Stimulated activated effector memory CD8-positive, alpha-beta T cell treated with anti-CD3 and anti-CD28 coated beads, Interleukin-12 subunit alpha, Interleukin-12 subunit beta, amount 100 ng/mL, for 72 hours (primary cell): ENCODE measurements at places on chromosomes 11 and 22.

DNA sequence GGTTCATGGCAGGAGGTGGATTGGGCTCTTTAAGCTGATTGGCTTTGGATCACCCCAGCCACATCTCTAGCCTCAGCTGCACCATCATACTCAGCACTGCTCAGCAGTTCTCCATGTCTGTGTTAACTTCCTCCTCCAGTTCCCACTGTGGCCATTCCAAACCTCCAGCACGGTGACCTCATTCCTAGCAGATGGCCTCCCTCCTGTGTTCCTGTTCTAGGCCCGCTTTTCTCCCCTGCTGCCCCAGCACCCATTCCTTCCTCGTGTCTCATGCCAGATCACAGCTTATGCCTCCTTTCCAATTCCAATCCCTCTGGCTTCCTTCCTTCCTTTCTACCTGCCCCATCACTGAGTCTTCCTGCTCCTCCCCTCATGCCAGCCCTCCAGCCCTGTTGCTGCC is 96.1 kb downstream of the MICAL2 start:
- DNase-seq = no peak

GRCh38 chr22:23704062-23704461 is 13.2 kb downstream of the RGL4 start:
- DNase-seq = no peak

DNA sequence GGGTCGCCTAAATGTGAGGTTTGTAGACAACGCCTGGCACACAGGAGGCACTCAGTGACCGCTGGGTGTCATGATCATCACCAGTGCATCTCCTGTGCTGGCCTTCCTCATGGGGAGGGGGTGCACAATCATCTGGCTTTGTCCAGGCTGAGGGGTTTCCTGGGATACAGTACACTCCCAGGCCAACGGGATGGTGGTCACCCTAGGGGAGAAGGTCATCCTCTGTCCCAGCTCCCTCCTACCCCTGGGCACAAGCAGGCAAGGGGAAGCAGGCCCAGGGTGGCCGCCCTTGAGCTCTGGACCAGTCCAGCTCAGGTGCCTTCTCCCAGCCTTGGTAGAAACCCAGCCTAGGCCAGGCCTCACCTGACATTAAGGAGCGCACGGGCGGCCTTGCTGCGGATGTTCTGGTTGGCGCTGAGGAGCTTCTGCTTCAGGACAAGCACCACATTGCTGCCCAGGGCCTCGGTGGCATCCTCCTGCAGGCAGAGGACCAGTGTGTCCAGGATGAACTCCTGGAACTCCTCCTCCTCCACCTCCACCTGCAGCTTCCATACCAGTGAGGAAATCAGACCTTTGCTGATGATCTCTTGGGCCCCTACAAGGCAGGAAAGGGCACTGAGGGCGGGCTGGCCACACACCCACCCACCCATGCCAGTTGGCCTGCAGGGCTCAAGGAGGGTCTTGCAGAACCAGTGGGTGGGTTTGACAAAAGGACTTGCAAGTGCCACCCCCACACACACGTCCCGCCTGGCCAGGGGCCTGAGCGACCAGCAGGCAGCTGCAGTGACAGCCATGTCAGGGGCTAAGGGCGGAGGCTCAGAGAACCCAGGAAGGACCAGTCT is 6.6 kb upstream of the GNAZ start:
- DNase-seq = no peak

DNA sequence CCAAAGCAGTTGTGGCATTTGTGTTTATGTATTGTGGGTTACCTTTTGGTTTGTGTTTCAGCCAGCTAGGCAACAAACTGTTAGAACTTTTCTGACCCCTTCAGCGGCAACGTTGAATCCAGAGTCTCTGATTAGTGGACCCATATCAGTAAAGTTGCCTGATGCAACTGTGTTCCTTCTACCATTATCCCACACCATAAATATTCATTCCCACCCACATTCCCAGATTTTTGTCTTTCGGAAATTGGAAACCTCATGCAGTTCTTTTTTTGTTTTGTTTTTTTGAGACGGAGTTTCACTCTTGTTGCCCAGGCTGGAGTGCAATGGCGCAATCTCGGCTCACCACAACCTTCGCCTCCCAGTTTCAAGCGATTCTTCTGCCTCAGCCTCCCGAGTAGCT is 30.7 kb upstream of the RBX1 start:
- no peak for DNase-seq

DNA sequence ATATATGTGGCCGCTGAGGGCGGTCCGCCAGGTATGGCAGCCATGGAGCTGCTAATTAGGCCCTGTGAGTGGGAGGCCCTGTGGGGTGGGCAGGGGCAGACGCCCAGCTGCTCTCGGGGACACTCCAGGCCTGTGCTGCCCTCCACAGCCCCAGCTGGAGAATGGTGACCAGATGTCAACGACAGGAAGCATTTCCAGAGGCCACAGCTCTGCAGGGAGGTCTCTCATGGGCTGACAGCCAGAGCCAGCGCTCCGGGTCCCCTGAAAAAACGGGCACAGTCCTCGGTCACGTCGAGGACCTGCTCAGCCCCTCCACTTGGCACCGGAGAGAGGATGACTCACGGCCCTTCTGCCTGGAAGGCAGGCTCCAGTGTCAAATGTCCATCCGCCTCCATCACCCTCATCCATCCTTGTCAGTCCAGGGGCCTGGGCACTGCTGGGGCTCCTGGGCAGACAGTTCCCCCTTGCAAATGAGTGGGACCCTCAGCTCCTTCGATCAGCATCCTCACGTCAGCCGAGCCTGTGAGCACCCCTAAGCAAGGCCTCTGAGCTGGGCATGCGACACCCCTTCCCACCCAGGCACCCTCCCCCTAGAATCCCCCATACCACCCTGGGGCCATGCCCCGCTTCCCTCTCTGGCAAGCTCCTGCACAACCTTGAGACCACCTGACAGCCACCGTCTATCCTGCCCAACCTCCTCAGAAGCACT is 1.9 kb downstream of the BID start:
- DNase-seq = no peak

DNA sequence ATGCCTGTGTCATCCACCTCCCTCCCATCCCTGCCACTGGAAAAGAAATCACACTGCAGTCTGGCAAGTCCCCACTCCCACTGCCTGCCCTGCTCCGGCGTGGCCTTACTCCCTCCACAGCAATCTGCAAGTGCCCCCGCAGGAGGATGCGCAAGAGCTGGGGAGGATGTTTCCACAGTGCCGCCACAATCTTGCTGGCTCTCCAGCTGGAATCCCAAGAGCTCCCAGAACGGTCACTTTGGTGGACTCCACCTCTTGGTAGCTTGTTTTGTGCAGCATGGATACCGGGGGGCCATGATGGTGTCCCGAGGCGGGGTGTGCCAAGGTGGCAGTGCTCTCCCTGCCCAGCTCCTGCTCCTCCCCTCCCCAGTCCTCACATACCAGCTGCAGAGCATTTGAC is 76.3 kb downstream of the MICAL3 start:
- DNase-seq = no peak

DNA sequence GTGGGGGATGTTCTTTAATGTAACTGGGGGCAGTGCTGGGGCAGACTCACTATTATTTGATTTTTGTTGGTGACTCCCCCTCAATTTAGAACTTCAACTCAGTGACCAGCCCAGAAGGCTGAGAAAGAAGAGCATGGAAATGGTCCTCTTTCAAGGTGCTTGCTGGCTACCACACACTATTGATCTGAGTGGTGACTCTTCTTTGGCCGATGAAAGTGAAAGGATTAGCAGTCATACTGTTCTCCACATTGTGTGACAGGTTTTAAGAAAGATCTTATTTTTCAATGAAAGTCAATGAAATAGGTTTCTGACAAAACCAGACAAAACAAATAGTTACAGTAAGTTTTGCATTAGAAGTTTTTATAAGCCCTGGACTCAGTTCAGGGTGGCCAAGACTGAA is 29.9 kb downstream of the NLRP14 start:
- no peak for DNase-seq

DNA sequence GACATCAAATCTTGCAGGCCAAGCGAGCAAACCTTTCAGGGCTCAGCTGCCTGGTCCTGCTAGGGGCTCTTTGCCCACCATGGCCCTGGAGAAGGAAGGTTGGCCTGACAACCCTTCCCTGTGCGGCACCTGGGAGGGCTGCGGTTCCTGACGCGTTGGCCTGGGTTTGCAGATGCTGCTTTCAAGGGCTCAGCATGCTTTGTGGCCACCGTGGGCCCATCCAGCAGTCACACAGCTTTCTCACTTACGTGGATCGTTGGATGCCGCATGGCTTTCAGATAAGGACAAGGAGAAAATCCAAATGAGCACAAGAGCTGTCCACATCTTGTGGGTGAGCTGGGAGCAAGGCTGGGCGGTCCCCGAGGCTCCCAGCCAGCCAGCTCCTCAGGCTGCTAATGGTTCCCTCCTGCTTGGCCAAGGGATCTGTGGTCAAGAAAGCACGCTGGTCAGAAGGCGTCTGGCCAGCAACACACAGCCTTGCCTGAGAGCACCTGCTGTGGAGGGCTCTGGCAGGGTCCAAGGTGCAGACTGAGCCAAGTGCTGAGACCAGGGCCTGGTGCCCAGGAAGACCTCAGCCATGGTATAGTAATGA is 8.2 kb downstream of the C11orf24 start:
- no peak for DNase-seq

- DNase-seq = no peak
These were observed 35.6 kb upstream of the ADORA2A start for GRCh38 chr22:24391836-24392217.

- DNase-seq = no peak
These were observed 2.6 kb upstream of the CNIH2 start for GRCh38 chr11:66275396-66275795.

GRCh38 chr11:393219-394033 is 583 bp upstream of the PKP3 start:
- no peak for DNase-seq

DNA sequence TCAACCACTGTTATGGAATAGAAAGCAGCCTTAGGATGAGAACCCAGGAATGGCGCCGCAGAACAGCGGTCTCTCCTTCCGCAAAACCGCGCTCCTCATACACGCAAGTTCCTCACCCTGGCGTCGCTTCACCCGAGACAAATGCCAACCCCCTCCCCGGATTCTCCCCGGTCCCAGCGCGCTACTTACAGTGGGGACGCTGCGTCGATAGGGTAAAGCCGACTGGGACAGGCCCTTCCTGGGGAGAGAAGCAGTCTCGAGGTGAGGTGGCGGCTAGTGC is 287 bp downstream of the RPS13 start:
- no peak for DNase-seq

GRCh38 chr22:33302049-33302545 is 243.9 kb upstream of the SYN3 start:
- DNase-seq = peak; percentile 10

DNA sequence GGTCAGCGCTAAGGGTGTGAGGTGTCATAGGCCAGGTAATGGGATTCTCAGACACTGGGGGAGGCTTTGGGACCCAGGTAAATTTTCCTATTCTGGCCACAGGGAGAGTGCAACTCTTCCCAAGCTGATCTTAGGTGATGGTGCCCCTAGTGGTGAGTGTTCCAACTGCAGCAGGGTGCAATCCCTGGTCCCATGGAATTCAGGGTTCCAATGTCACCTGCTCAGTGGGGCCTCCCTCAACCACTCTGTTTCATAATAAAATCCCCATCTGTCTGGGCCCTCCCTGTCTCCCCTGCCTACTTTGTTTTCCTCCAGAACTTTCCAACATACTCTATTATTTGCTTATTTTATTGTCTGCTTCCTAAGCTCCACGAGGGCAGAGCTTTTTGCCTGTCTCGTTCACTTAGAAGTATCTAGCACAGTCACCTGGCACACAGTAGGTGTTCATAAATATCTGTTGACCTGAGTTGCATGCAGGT is 2.9 kb upstream of the SGSM1 start:
- DNase-seq = peak; percentile 73
